HuH-7 (cell line): ENCODE measurements at places on chromosomes 3 and 15.

DNA sequence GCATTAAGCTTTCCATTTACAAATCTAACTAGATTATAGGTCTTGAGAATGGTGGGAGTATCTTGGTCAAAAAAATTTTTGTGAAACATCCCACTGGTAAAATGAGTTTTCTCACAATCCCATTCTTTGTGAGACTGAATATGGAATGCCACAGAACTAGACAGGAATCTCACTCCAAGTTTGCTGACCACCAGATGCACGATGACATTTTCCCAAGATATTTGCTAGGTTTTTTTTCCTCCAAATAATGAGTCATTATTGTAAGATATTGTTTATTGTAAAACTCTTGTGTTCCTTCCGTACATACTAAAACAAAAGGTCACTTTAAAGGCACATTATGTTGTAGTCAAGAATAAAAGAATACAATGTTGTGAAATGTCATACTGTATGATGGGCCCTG lies 53.9 kb downstream of the COPS2 start:
- DNase-seq: no peak

DNA sequence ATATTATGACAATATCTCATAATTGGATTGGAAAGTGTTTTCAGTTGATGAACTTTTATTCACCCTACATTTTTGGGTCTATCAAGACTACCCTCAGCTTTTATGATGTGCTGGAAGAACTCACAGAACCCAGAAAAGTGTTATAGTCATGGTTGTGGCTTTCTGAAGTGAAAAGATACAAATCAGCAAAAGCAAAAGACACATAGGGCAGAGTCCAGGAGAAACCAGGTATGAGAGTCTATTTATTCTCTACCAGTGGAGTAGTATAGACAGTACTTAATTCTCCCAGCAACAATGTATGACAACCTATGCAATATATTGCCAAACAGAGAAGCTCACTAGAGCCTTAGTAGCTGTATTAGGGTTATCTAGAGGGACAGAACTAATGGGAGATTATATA lies 280.4 kb upstream of the TTC14 start:
- no peak for DNase-seq

GRCh38 chr3:131622726-131623125 lies 120.0 kb upstream of the MRPL3 start:
- no peak for DNase-seq

DNA sequence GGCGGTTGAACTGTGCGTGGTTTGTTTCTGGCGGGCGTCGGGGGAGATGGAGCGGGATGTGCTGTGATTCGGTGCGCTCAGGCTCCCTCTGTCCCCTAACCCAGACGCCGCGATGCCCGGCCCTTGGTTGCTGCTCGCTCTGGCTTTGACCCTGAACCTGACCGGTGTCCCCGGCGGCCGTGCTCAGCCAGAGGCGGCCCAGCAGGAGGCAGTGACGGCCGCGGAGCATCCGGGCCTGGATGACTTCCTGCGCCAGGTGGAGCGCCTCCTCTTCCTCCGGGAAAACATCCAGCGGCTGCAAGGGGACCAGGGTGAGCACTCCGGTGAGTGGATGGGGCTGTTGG lies 1.2 kb downstream of the TRH start:
- no peak for DNase-seq

DNA sequence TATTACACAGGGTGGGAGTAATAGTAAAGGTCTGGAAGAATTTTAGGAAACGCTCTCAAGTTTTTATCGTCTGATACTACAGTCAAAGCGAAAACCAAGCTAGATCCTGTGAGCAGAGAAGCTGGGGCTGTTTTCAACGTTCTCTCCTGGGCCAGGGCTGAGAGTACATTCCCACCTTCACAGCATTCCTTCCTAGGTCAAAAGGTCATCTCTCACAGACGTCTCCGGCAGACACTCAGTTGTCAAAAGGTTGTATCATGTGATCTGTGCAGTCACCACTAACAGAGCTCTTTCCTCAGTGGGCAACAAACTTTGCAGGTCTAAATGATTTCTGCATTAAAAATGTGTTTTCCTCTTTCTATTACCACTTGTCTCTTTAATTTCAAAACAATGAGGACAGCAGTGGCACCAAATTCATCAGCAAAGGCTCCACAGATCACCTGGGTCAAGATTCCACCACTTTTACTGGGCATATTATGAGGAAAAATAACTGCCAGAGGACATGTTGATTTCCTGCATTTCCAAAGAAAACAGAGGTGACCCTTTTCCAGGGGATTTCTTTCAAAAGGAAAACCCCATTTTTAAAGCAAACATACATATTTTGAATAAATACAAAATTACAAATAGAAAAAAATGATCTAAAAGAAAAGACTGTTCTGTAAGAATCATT lies 41.9 kb downstream of the MEIS2 start:
- no peak for DNase-seq

- DNase-seq: no peak
These were observed 268.8 kb upstream of the ARHGEF26 start for GRCh38 chr3:153852355-153852754.

DNA sequence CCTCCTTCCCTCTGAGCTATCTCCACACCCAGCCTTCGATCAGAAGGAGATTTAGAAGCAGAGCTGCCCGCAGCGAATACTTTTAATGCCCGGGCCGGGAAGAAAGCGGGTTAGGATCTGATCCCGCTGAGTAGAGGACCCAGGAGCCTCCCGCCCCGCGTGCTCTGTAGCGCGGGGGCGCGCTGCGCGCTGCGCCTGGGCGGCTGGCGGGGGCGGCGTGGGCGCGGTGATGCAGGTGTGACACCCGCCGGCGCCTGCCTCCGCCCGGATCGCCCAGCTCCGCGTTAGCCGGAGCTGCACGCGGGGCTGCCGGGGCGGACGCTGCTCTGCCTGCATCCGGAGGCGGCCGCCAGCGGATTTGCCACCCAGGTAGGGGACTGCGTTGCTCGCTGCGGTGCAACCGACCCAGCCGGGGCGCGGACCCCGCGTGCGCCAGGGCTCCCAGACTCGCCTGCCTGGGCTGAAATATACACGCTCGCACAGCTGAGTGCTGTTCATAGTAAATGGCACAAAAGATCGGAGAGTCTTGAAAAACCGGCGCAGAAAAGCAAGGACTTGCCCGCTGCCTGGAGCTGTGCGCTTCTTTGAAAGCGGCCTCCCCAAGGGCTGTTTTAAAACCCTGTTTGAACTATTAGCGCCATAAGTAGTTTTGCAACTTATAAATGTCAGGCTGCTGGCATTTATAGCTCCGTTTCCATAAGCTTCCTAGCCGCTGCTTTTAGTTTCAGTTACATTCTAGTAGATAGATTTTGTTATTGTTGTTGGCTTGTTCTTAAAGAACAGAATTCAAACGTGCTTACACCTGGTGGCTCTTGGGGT lies at the start of gene SV2B:
SV2B (plus strand) TSS at position 263 of the 819 bp plus-strand sequence. CDS start 126,007 bp downstream, outside the sequence.
- no peak for DNase-seq

GRCh38 chr3:68067314-68067713 lies 412.9 kb upstream of the SUCLG2 start:
- no peak for DNase-seq

DNA sequence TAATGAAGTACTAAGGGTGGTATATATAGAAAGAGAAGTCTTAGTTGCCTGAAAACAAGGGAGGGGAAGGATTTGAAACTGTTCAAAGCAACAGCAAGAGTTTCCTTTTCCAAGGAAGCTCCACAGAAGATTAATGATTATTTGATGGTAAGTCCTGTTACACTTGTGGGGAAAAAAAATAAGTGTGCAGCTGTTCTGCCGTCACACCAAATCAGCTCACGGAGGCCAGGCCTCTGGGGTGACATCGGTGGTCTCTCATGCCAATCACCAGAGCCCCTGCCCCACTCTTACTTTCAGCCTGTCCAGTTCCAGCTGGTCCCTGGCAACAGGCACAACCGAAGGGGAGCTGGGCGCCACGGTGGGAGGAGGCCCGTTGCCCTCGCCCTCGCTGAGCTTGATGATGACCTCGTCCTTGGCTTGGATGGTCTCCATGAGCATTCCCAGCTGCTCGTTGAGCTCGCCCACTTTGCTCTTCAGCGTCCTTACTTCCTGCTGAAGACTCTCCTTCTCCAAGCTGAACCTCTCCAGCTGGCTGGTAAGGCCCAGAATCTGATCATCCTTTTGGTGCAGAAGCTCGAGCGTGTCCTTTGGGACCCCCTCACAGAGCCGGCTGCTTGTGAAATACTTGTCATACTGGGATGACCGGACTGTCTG lies 53.5 kb downstream of the TBC1D2B start:
- DNase-seq: no peak

DNA sequence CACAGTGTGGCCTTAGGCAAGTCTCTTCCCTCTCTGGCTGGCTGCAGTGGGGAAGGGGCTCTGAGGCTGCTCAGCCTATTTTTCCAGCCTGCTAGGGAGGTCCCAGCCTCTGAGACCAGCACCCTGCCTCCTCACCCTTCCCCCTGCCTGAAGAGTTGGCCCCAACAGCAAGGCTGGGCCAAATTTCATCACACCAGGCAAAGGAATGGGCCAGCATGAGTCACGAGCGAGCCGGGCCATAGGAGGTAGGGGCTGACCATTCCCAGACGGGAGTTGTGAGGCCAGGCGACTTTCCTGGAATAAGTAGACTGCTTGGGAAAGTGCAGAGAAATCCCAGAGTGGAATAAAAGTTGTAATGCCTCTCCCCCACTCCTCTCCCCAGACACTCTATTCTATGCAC lies 5.7 kb upstream of the FBLN2 start:
- no peak for DNase-seq

DNA sequence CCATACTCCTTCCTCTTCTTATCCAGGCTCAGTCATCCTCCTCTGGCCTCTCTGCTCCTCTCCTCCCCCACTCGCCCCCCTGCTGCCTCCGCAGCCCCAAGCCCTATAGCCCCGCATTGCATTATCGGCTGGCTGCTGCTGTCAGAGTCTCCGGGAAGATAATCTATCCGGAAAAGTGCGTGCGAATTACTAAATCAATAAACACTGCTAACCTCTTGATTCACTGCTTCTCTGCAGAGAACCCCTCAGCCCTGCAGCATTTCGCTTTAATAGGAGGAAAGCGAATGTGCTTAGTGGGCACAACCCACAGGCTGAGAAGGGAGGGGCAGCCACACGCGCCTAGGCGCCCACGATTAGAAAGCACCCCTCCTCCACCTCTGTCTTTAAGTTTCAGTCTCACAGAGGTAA lies 167.6 kb downstream of the ABHD5 start:
- no peak for DNase-seq

- no peak for DNase-seq
These were observed 97.4 kb downstream of the TBC1D2B start for GRCh38 chr15:77980098-77980497.

- no peak for DNase-seq
These were observed 429.2 kb downstream of the OTOL1 start for GRCh38 chr3:161925749-161926360.

GRCh38 chr15:60407415-60407805 lies 9.6 kb upstream of the ANXA2 start:
- no peak for DNase-seq

GRCh38 chr3:13098192-13098988 lies 25.2 kb upstream of the IQSEC1 start:
- DNase-seq: no peak

DNA sequence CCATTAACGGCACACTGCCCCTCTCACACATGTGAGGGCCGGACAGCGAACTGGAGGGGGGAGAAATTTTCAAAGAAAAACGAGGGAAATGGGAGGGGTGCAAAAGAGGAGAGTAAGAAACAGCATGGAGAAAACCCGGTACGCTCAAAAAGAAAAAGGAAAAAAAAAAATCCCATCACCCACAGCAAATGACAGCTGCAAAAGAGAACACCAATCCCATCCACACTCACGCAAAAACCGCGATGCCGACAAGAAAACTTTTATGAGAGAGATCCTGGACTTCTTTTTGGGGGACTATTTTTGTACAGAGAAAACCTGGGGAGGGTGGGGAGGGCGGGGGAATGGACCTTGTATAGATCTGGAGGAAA lies 1.5 kb downstream of the SOX2 start:
- DNase-seq: no peak
